ENCODE measurements at places on chromosomes 12 and 14. TPM values are rescaled to one million over a fixed set of nuclear protein-coding genes. Genes with fewer than 3 reads are reported as not detected.

DNA sequence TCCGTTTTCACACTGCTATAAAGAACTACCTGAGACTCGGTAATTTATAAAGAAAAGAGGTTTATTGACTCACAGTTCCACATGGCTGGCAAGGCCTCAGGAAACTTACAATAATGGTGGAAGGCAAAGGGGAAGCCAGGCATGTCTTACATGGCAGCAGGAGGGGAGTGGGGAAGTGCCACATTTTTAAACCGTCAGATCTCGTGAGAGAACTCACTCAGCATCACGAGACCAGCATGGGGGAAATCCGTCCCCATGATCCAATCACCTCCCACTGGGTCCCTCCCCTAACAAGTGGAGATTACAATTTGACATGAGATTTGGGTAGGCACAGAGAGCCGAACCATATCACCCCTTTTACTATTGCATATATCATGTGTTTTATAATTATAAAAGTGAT is 2.0 kb upstream of the PIGH start:
- DNase-seq: no peak

GRCh38 chr14:22854963-22855724 is 16.4 kb upstream of the LRP10 start:
- no peak for DNase-seq

The GPX2 gene
- total RNA-seq: not detected

The KRT77 gene
- total RNA-seq: not detected

DNA sequence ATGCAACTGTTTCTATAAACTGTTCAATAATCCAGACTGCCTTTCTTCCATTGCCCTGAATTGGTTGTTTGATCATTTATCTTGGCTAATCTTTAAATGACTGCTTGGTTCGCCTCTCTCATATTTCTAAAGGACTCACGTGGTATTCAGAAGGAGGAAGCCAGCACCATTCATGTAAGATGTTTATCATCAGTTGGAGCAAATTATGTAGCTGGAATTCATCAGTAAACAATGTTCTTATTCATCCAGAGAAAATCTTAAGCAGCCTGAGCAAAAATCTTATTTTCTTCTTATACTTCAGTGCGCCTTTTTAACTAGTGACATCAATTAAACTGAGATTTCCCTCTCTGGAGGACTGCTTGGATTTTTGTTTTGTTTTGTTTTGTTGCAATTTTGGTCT is 538.7 kb upstream of the TMEM132C start:
- peak; percentile 41 for DNase-seq

DNA sequence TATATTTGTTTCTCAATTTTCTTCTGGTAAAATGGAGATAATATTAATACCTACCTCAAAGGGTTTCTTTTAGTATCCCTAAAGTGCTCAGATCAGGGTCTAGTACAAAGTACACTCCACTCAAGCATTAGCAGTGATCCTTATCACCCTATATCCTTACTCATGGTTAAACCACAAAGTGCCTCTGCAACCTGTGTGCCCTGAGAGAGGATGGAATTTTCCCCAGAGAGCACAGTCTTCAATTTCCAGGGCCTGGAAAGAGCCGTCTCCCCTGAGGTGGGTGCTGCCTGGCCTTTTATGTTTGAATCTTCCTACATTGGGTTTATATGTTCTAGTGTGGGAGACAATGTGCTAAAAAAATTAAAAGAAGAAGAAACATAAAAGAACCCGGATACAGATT is 183.1 kb upstream of the FBXO33 start:
- no peak for DNase-seq

DNA sequence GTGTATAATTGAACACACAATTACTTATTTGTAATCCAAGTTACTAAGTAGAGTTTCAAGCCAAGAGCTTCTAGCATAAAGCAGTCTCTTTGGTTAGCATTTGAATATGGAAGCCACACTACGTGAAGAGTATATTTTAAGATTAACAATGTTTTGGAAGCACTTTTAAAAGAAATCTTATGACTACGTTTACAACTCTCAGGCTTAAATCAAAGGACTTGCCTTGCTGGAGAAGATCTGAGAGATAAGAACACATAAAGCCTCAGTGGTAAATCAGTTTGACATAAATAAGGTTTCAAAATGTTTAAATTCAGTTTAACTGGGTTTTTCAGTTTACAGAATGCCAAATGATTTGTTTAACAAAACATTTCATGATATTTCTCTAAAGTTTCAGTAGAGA is 161.9 kb upstream of the PDE3A start:
- DNase-seq: no peak

The SLC8A3 gene
- total RNA-seq: not detected

DNA sequence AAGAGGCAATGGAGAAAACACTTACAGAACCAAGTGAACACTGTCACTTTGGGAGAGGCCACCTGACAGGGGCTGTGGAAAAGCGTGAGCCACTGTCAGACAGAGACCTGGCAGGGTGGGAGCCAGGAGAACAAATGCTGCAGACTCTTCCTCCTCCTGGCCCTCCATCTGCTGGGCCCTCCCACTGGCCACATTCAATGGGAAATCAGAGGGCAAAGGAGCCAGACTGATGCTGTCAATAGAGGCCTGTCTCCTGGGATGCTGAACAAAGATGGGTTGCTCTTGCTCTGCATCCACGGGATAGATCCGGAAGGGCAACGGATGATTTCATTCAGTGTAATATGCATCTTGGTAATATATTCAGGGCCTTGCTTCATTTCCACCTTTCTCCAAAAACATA is 44.9 kb upstream of the BCAT1 start:
- no peak for DNase-seq

The LPAR5 gene
- total RNA-seq: not detected

DNA sequence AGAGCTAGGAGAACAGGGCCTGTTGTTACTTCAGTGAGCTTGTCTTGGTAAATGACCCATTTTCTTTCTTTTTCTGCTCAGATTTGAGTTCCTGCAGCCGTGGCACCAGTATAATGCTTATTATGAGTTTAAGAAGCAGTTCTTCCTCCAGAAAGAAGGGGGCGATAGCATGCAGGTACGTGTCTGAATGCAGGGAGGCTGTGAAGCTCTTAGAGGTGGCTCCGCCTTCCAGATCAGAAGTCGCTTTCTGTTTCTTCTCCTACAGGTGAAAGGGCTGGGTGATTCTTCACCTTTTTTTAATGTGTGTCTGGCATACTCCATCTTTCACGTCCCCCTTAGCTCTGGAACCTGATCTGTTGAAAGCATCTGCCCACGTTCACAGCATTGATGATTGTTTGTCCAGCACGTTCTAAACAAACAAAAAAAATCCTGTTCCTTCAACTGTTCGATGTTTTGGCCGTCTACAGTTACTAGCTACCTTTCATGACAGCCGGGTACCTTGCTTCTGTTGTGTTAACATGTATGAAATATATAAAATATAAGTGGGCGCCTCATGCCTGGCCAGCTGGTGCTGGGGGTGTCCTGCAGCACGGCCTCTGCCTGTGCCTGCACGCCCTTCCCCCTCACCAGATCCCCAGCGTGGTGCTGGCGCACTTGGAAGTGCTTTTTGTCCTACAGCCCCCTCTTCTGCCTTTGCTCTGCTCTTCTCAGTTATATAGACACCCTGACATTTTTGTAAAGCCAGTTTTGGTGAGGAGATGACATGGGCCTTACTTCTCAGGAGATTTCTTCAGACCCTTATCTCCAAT is 44.6 kb downstream of the SFSWAP start:
- DNase-seq: peak; percentile 39

The GPATCH2L gene
- total RNA-seq: 46.4 TPM

The RFC5 gene
- 13.0 TPM for total RNA-seq

The TCL1B gene
- not detected for total RNA-seq

DNA sequence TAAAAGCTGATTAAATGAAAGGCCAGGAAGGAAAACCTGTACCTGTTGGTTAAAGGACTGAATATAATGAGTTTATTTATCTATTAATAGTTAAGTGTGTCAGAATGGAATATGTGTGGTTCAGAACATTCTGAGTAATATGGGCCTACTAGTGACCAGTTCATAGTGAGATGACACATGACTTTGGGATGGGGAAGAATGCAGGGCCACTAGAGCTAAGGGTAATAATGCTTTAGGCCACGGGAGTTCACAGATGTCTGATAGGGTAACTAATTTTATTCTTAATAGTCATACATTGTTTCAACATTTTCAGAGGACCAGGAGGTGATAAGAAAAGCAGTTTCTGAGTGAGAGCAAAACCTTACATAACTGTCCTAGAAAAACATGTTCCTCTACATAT is 247.8 kb upstream of the OR4E1 start:
- no peak for DNase-seq

The AMHR2 gene
- not detected for total RNA-seq

GRCh38 chr12:63963868-63964267 is 119.4 kb downstream of the SRGAP1 start:
- DNase-seq: no peak

DNA sequence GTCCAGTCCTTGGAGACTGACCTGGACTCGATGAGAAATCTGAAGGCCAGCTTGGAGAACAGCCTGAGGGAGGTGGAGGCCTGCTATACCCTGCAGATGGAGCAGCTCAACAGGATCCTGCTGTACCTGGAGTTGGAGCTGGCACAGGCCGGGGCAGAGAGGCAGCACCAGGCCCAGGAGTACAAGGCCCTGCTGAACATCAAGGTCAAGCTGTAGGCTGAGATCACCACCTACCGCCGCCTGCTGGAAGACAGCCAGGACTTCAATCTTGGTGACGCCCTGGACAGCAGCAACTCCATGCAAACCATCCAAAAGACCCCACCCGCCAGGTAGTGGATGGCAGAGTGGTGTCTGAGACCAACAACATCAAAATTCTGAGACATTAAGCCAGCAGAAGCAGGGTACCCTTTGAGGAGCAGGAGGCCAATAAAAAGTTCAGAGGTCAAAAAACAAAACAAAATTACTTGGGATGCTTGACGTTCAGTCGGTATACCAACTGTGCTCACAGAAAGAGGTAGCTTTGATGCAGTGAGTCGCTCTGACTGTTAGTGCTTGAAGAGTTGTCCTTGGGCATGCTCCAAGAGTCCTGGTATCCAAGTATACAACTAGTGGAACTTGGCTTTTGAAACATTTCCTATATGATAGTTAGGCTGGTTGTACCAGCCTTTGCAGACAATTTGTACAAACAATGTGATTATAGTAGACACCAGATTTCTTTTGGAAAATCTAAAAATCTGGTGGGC is 4.8 kb downstream of the MED6 start:
- DNase-seq: peak; percentile 44

GRCh38 chr14:101963656-101964296 is 597 bp upstream of the DYNC1H1 start:
- DNase-seq: no peak

The DHH gene
- not detected for total RNA-seq

DNA sequence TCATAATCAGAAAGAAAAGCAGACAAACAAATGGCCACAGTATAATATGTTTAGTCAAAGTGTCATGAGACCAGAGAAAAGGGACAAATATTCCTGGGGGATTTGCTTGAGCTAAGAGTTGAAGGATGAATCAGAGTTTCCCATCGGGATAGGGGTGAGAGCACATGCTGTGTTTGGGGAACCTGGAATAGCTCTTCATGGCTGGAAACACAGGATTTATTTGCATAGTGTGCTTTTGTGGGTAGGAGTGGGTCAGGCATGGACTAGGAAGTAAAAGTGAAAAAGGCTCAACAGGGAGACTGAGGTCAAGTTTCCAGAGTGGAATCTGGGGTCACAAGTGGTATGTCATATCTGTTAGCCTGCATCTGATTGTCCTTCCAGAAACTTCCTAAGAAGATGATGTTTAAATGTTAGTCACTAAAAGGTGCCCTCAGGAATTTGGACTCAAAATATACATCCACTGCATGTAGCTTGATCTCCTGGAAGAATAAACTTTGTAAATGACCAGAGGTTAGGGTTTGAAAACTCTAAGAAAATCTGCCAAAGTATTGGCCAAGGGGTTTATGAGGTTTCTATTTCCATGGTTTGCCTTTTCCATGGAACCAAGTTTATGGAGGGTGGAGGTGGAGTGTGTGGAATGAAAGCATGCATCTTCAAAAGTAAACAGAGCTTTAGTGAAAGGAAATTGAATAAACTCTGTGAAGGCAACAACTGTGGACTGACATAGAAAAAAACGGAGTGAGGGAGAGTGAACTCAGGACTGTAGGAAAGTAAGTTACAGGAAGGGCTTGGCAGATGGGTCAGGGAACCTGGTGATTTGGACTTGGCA is 344.6 kb downstream of the C12orf75 start:
- DNase-seq: no peak

The ANO4 gene
- total RNA-seq: 6.6 TPM

- peak; percentile 70 for DNase-seq
These were observed 90.7 kb downstream of the SINHCAF start for GRCh38 chr12:31234955-31235867.

The RNASE13 gene
- total RNA-seq: not detected

The HOMEZ gene
- total RNA-seq: 8.7 TPM

The KRT83 gene
- not detected for total RNA-seq

GRCh38 chr12:59023861-59024424 is 103.6 kb upstream of the LRIG3 start:
- peak; percentile 60 for DNase-seq

The HCAR2 gene
- not detected for total RNA-seq

GRCh38 chr12:89059721-89060541 is 292.4 kb downstream of the DUSP6 start:
- peak; percentile 17 for DNase-seq

DNA sequence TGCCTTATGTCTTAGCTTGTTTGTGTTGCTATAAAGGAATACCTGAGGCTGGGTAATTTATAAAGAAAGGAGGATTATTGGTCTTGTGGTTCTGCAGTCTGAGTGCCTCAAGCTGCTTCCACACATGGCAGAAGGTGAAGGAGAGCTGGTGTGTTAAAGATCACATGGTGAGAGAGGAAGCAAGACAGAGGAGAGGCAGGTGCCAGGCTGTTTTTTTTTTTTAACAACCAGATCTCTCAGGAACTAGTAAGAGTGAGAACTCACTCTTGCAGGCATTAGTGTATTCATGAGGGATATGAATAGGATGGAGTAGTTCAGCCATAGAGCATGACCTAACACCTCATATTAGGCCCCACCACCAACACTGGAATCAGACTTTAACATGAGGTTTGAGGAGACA is 123.4 kb downstream of the CMAS start:
- no peak for DNase-seq

GRCh38 chr12:102437511-102437910 is 42.9 kb downstream of the IGF1 start:
- no peak for DNase-seq

The ANKRD33 gene
- total RNA-seq: not detected

GRCh38 chr14:55756078-55756477 is 176.1 kb downstream of the KTN1 start:
- no peak for DNase-seq

GRCh38 chr12:43115441-43116160 is 436.4 kb downstream of the ADAMTS20 start:
- DNase-seq: peak; percentile 21

DNA sequence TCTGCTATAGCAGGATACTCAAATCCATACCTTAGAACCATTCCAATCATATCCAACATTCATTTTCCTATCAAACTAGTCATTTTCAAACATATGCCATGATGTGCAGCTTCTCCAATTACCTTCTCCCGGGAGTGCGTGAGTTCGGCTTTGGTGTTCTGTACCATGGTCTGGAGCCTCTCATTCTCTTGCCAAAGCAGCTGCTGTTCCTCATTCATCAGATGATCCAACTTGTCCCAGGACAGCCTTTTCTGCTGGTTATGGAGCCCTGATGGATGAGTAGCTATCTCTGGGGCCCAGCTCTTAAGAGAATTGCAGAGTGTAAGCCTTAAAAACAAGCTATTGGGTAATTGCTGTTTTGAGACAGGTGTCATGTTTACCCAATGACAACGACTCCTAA is 71.1 kb upstream of the SAV1 start:
- DNase-seq: no peak

Measured in GM23248 (cell line).